ENCODE measurements at places on chromosomes 16 and 17. TPM values are rescaled to one million over a fixed set of nuclear protein-coding genes. Genes with fewer than 3 reads are reported as not detected.

- no peak for DNase-seq
These were observed 15.0 kb downstream of the GINS2 start for GRCh38 chr16:85673529-85674417.

The COPRS gene
- 67.4 TPM for total RNA-seq

DNA sequence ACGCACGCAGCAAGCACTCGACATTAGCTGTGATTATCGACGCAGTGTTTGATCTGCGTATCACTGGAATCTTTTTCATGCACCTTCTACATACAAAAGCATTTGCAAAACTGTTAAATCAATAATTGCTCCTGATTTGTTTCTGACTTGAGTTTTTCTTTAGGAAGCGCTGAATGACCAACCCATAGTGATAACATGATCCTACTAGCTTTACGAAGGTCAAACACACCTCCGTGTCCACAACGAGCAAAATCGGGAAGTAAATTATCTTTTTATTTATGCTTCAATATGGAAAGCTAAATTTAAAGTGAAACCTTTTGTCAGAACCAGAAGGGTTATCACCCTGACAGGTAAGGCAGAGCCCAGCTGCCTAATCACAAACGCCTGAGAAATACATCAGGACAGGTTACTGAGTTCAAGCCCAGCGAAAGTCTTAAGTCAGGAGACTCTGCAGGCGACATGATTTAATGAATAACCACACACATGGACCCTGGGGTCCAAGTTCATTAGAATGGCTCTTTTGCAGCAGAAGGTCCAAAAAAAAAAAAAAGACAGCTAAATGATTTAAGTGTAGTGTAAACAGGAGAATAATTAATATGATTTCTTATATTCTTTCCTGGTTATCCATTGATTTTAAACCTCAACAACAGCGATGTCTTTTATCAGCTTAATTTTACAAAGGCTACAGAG lies 104.2 kb downstream of the ADCY9 start:
- DNase-seq, result no peak

DNA sequence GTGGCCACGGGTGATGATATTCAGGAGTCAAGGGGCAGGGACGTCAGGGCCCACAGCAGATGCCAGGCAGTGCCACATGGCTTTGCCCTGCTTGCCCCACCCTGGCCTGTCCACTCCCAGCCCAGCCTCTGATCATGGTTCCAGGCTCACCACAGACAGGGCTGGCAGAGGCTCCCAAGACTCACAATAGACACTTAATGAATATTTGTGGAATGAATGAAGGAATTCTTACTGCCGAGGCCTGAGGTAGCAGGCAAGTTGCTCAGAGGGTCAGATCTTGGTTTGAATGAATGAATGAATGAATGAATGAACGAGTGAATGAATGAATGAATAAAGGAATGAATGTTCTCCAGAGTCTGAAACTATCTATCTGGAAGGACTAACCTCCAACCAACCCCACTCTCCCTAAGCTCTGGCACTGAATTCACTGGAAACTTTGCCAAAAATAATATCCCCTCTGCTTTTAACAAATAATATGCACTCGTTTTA lies 60.9 kb downstream of the RAI1 start:
- DNase-seq, result no peak

The AATK gene
- total RNA-seq, result 0.55 TPM
